ENCODE measurements at places on chromosomes 13 and 19. TPM values are rescaled to one million over a fixed set of nuclear protein-coding genes. Genes with fewer than 3 reads are reported as not detected.

GRCh38 chr13:20616059-20616797 lies 49.3 kb downstream of the IFT88 start:
- DNase-seq: peak; percentile 62

- no peak for DNase-seq
These were observed 40.8 kb upstream of the ISYNA1 start for GRCh38 chr19:18478545-18479311.

GRCh38 chr13:28268800-28269223 lies 130.5 kb downstream of the PAN3 start:
- DNase-seq: no peak

DNA sequence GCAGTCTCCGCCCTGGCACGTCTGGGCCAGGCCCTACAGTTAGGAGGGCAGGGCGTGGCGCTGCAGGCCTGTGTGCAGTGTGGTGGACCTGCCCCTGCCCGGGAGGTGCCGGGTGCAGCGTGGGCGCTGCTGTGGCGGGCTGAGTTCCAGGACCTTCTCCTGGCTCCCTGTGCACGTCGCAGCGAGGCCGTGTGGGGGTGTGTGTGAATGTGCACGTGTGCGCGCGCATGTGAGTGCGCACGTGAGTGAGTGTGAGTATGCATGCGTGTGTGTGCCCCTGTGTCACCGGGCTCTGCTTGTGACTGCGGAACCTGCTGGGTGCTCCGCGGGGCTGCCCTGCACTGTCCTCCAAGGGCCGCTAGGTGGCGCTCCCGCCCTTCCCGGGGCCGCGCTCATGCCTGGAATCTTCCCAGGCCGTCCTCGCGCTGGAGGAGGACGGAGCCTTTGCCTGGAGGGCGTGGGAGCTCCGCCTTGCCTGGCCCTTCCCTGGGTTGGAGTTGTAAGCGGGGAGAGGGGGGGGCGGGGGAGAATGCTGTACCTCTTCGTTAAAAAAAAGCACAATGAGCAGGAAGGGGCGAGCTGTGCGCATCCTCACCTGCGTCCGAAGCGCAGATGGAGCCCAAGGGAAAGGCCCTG lies 79.3 kb downstream of the KDM4B start:
- DNase-seq: no peak

DNA sequence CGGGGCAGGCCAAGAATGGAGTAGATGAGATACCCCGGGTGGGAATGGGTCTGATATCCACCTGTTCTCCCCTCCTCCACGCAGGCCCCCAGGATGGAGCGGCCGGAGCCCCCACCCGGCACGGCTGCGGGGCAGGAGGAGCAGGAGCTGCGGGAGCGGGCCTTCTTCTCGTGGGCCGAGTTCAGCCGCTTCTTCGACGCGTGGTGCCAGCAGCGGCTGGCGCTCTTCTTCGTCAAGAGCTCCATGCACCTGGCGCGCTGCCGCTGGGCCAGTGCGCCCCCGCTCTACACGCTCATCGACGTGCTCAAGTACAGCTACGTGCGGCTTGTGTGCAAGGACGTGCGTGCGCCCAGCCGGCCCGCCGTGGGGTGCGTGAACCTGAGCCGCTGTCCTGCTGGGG lies 1.2 kb downstream of the ZSWIM9 start:
- DNase-seq: no peak

- DNase-seq: no peak
These were observed 151.0 kb downstream of the DLEU7 start for GRCh38 chr13:50692396-50692915.

- DNase-seq: no peak
These were observed 89.5 kb downstream of the SPRY2 start for GRCh38 chr13:80251403-80251802.

- DNase-seq: no peak
These were observed 2.6 kb downstream of the CNN1 start for GRCh38 chr19:11541238-11541637.

DNA sequence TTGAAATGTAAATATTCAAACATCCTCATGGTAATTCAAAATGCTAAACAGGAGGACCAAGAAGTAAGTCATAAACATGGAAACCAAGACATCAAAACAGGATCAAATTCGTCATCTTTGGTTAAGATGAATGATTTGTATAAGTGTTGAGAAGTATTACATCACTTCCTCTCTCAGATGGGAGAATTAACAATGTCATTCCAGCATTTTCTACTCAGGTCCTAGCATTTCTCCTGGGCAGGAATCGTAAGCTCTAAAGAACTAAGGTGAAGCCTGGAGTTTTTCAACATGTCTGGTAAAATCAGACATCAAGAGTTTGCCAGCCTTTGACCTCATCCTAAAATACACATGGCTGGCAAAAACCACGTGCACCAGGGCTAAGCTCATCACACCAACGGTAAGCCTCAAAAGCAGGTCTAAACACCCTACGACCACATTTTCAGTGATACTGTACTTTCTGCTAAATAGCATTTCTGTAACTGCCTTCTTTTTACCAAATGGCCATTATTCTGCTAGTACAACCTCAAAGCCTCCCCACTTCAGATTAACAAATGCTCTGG lies 24.8 kb downstream of the RANBP3 start:
- DNase-seq: no peak

- no peak for DNase-seq
These were observed 3.8 kb downstream of the TARM1 start for GRCh38 chr19:54077334-54077733.

- no peak for DNase-seq
These were observed 4.9 kb upstream of the TFDP1 start for GRCh38 chr13:113579686-113580085.

DNA sequence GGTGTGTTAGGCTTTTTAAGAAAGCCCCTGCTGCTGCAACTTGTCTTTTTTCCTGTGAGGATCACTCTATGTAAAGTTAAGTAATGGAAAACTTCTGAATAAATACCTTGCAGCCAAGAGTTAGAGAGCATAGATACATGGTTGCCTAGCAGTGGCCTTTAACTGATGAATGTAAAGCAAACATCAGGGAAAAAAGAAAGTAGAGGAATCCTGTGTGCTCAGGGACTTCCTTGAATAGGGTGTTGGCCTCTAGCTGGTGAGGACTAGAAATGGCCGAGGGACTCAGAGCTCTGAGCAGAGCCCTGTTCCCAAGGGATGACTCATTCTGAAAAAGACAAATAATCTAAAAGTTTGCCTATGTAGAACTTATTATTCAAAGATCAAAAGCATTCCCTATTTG lies 135.7 kb downstream of the MIPEP start:
- DNase-seq: no peak

DNA sequence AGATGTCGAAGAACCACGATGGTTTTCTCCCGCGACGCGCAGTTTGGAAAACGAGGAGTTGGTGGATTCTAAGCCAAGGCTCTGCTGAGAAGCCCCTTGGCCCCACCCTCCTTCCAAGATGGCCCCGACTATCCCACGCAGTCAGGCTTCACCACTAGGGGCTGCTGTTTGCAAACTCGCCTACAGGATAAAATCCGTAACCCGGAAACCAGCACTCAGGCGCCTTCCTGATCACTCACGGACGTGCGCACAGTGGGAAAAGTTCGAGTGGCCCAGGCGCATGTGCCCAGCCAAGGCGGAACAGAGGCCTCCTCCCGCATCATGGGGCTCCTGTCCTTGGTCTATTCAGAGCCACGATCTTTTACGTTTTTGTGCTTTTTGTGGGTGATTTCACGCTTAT lies 19.2 kb upstream of the UQCR11 start:
- DNase-seq: no peak

- no peak for DNase-seq
These were observed 34.9 kb downstream of the RXFP2 start for GRCh38 chr13:31774186-31774750.

DNA sequence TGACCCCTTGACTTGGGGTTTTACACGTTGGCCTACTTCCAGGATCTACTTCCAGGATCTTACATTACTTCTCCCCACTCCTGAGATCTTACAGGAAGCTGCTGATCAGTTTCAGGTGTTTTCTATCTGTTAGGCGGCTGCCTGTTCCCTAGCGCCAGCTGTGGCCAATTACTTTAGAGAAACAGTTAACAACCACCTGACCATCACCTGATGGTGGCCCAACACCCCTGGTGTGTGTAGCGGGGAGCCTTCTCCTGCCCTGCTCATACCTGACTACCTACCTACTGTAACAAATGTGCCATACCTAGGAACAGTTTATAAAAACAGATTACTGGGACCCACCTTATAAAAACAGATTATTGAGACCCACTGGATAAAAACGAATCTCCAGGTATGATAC lies 2.8 kb upstream of the POP4 start:
- no peak for DNase-seq

DNA sequence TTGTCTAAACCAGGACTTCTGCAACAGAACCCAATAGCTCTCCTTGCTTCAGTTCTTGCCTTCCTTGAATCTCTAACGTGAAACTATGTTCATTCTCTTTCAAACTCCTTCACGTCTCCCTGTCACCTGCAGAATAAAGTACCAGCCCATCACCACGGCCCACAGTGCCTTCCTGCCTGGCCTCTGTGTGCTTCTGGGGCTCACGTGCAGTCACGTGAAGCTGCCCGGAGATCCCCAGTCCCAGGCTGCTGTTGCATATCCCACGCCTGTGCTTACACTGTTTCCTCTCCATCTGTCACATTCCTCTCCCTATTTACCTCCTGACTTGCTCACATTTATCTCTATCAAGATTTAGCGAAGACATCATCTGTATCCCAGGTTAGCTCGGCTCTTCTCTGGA lies 102.8 kb downstream of the STARD13 start:
- DNase-seq: no peak

GRCh38 chr19:18299654-18300053 lies 18.2 kb upstream of the JUND start:
- no peak for DNase-seq

GRCh38 chr13:104086759-104087158 lies 1020.5 kb upstream of the SLC10A2 start:
- DNase-seq: no peak

GRCh38 chr13:108087810-108088209 lies 127.5 kb downstream of the LIG4 start:
- DNase-seq: no peak

DNA sequence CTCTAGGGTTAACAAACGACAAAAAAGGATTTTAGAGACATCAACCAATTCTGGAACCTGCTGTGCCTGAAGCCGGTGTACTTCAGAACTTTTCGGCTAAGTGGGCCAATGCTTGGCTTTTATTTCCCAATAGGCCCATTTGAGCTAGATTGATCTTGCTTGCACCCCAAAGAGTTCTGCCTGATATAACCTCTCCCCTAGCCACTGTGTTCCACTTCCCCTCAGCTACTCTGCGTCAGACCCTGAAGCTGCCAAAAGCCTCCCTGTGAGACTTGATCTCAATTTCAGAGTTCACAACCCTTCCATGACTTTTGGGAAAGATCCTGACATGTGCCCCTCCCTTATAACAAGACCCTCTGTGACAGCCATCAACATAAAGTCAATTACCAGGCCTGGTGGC lies 5.6 kb upstream of the SIGLEC14 start:
- no peak for DNase-seq

DNA sequence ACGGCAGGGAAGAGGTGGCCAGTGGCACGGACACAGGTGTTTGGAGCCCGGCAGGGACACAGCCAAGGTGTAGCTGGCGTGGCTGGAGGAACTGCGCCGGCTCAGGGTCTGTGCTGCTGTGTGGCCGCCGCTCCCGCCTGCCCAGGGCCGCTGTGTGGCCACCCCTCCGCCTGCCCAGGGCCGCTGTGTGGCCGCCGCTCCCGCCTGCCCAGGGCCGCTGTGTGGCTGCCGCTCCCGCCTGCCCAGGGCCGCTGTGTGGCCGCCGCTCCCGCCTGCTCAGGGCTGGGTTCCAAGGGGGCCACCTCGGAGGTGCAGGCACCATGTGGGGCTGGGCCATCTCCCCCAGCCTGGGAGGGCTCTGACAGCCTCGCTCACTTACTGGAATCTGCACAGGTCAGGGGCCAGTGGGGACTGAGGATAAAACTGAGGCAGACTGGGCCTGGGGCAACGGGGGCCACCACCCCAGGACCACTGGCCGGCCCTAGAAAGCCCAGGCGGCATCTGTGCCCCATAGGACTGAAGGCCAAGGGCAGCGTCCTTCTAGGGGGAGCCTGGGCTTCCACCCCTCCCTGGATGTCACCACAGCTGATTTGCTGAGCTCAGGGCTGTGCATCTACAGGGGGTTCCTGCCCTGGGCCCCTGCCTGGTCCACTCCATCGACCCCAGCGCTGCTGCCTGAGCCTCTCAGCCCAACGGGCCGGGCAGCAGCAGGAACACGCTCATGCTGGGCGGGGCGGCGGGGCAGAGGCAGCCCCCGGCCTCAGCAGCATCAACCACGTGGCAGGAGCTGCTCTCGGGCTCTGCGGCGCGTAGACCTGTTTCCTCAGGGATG lies 21.5 kb downstream of the C13orf46 start:
- no peak for DNase-seq

GRCh38 chr19:39967561-39967960 lies 3.4 kb upstream of the PSMC4 start:
- no peak for DNase-seq

- DNase-seq: no peak
These were observed 1.7 kb downstream of the PCDH8 start for GRCh38 chr13:52846567-52847321.

GRCh38 chr13:33679658-33680012 lies 138.3 kb upstream of the RFC3 start:
- no peak for DNase-seq

- DNase-seq: no peak
These were observed 103.9 kb downstream of the GGACT start for GRCh38 chr13:100484702-100485101.

CBY2 gene
- not detected for total RNA-seq

AP1M2 gene
- 10.1 TPM for total RNA-seq

ADGRE2 gene
- total RNA-seq: 0.21 TPM

CRB3 gene
- 0.21 TPM for total RNA-seq

LILRA2 gene
- not detected for total RNA-seq

GRIN2D gene
- total RNA-seq: 6.2 TPM

FPR1 gene
- total RNA-seq: not detected

LPAR2 gene
- 16.0 TPM for total RNA-seq

KCNN4 gene
- 29.7 TPM for total RNA-seq

FAM216B gene
- 0.05 TPM for total RNA-seq

NALCN gene
- 10.9 TPM for total RNA-seq

VSTM1 gene
- 1.5 TPM for total RNA-seq

TNNI3 gene
- 14.6 TPM for total RNA-seq

GAPDHS gene
- total RNA-seq: not detected

CALR3 gene
- not detected for total RNA-seq

NLRP4 gene
- total RNA-seq: not detected

ZSCAN4 gene
- not detected for total RNA-seq

Data from Panc1 (cell line).